Stromal cell of bone marrow (primary cell): ENCODE measurements at places on chromosomes 4 and X.

DNA sequence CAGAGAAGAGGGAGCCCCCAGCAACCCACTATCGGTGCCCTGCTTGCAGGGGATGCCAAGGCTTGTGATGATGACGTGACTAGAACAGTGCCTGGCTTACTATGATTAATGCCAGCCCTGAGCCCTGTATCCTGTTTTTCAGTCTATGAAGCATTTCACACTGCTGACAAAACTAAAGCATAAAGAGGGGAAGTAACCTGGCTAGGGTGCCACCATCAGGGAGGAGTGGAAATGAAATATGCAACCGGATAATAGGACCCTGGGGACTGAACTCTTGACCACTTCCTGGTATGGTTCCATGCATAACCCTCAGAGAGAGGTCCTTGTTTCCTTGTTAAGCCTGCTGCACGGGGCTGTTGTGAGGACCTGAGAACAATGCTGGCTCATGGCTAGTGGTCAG is 50.3 kb downstream of the MED28 start:
- peak; percentile 3 for DNase-seq

GRCh38 chrX:97229318-97229717 is 345.6 kb downstream of the RPA4 start:
- DNase-seq, result no peak

- no peak for DNase-seq
These were observed 84.5 kb upstream of the NKX1-1 start for GRCh38 chr4:1490654-1491327.

DNA sequence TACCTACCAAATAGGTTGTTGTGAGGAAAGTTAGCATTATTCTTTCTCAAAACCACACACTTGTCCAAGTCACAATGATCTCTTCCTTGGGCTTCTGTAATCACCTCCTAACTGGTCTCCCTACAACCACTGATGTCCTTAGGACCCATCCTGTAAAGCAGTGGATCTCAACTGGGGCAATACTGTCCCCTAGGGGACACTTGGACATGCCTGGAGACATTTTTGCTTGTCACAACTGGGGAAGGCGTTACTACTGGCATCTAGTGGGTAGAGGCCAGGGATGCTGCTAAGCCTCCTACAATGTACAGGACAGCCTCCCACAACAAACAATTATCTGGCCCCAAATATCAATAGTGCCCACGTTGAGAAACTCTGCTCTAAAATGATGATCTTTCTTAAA is 118.7 kb upstream of the AP1S2 start:
- DNase-seq, result no peak

GRCh38 chr4:14528918-14529317 is 473.4 kb upstream of the CPEB2 start:
- no peak for DNase-seq

DNA sequence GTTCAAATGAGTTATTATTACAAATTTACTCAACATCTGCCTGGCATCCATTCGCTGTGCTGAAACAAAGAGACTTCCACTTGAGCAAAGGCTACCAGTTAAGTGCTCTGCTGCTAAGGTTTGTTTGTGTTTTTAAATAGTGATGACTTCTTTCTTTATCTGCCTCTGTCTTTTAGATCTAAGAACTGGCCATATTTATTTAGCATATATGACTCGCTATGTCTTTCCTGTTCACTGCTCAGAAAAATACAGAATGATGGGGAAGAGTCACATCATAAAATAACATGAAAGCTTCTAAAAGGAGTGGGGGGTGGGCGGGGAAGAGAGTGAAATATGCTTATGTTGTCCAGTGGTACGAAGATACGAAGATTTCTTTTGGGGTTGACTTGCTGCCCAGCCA is 322.2 kb downstream of the GPAT3 start:
- no peak for DNase-seq

DNA sequence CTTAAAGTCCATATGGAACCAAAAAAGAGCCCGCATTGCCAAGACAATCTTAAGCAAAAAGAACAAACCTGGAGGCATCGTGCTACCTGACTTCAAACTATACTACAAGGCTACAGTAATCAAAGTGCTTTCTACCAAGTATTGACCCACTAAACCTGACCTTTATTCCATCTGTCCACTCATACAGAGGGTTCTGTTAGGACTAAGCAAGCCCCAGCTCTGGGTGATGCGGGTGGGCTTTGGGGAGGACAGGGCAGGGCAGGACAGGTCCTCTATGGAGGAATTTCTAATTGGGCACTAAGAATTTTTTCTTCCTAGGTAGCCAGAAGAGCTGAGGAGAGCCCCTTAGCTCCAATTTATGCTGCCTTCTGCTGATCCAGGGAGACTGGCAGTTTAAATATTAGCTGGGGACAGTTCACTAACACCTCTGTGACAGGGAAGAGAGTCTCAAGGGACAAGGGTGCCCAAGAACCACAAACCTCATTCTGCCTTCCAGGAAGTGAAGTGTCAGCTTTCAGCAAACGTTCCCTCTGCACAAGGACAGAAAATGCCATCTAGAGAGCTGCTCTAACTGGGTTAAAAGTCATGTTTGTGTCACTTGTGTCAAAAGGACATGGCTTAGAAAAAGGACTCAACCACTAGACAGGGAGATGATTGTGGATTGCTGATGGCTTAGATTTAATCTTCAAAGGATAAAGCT is 143.2 kb downstream of the KIT start:
- no peak for DNase-seq

GRCh38 chr4:183766140-183766539 is 107.0 kb downstream of the TRAPPC11 start:
- no peak for DNase-seq

DNA sequence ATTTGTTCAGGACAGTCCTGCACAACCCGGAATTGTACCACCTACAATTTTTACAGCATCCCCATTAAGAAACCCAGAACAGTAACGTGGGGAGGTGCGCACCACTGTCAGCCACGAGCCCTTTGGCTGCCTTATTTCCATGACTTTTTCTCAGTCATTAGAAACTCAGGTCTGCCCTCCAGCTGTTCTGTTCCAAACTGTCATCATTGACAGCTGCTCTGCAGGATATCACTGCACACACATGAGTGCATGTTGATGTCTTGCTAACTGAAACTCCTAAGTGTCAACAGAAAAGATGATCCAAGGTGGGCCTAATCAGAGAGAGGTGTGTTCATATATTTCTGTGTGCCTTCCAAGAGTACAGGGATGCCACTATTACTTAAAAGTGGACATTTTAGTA is 123.4 kb downstream of the PARM1 start:
- no peak for DNase-seq

DNA sequence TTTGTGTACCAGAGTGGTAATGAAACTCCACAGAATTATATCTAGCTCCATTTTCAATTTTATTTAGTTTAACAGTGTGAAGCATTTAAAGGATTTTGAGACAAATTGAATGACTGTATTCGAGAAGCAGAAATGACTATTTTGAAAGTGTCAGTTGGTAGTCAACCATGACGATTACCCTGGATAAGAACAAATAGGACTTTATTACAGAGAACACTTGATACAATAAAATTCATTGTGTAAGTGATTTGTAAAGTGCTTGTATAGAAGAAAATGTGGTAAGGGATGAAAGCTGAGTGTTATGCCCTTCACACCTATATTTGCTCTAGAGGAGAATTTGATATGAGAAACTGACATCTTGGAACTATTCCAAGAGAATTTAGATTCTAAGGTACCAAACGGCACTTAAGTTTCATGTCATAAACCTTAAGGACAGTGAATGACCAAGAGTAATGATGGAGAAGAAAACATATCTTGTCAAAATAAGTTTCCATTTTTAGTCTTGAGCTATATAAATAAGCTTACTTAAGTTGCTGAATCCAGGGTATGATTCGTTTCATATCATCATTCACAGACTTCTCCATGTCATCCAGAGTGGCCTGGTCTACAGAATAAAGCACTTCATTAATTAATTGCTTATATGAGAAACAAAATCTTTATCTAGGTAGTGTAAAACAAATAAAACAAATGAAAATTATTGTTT is 34.6 kb downstream of the MED14 start:
- no peak for DNase-seq

- DNase-seq, result no peak
These were observed 3.3 kb downstream of the STK32B start for GRCh38 chr4:5054532-5054931.

GRCh38 chr4:19095491-19096046 is 1074.0 kb upstream of the LCORL start:
- no peak for DNase-seq

DNA sequence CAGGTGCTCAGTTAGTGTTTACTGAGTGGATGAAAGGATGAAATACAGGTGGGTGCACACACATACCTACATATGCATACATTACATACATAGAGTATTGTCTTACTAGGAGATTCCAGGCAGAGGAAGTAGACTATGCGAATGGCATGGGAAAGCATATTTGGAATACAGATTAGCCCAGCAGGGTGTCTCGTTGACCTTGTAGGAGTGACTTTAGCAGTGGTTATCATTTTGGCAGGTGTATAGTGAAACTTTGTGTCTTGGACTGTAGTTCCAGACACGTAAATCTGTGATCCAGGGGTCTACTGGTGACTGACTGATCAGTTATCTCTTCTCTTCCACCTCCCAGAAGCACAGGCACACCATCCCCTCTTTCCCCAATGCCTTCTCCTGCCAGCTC is 86.3 kb downstream of the KLHL8 start:
- no peak for DNase-seq

GRCh38 chr4:105797225-105797624 is 88.6 kb downstream of the GSTCD start:
- DNase-seq, result no peak

- DNase-seq, result no peak
These were observed 65.3 kb upstream of the WDR1 start for GRCh38 chr4:10181745-10182445.

DNA sequence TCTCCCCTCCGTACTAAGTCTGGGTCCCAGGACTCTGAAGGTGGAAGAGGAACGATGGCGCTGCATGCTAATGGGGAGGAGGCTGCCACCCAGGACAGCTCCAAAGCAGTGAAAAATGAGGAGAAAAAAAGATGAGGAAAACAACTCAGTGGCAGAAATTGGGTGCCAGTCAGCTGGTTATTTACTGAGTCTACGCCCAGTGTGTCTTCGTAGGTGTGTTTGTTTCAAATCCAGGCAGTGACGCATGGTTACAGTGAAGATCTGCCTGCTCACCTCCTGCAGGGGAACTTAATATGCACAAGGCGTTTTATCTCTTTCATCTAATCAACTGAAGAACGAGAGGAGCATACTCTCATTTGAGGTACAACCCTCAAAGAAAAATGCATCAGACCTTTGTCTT is 70.9 kb upstream of the FBXW7 start:
- DNase-seq, result no peak

GRCh38 chrX:48487362-48487798 is 11.4 kb downstream of the FTSJ1 start:
- peak; percentile 50 for DNase-seq

GRCh38 chr4:168787801-168788595 is 222.1 kb downstream of the CBR4 start:
- DNase-seq, result no peak

DNA sequence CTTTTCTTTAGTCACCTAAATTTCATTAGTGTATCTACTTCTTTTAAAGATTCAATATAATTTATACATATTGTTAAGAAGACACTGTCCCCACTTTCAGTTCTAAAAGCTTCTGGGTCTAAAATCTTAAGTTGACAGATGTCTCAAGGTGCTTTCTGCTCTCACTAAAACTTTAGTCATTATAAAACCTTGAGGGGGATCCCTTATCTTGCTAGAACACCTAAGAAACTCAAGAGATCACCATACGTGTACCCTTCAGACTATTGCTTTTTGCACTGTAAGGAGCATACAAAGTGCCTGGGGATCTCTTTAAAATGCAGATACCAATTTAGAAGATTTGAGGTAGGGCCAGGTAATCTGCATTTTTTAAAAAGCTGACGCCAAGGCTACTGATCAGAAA is 30.1 kb downstream of the CYBB start:
- no peak for DNase-seq

DNA sequence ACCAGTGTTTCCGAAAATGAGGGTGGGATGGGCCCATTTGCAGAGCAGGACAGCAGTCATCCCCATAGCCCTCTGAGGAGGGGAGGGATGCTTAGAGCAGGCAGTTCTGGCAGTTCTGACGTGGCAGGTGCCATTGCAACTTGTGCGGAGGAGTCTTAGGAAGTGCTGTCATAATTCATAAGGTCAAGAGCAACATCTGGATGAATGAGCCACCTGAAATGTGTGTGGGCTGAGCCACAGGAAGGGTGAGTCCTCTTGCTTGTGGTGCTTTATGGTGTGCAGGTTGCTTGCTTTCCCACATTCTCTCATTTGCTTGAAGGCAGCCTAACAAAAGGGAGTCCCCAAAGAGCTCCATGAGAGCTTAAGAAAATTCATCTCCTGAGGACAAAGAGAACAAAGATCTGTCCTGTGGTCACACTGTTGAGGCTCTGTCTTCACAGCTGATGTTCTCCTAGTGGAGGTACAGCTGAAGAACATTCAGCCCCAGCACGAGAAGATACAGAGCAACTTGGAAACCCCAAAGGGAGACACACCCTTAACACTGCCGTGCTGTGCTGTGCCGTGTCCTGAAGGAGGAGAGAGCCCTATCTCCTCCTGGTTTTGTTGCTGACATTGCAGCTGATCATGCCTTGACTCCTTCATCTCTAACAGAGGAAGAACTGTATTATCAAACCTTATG is 60.3 kb downstream of the DLG3 start:
- no peak for DNase-seq

DNA sequence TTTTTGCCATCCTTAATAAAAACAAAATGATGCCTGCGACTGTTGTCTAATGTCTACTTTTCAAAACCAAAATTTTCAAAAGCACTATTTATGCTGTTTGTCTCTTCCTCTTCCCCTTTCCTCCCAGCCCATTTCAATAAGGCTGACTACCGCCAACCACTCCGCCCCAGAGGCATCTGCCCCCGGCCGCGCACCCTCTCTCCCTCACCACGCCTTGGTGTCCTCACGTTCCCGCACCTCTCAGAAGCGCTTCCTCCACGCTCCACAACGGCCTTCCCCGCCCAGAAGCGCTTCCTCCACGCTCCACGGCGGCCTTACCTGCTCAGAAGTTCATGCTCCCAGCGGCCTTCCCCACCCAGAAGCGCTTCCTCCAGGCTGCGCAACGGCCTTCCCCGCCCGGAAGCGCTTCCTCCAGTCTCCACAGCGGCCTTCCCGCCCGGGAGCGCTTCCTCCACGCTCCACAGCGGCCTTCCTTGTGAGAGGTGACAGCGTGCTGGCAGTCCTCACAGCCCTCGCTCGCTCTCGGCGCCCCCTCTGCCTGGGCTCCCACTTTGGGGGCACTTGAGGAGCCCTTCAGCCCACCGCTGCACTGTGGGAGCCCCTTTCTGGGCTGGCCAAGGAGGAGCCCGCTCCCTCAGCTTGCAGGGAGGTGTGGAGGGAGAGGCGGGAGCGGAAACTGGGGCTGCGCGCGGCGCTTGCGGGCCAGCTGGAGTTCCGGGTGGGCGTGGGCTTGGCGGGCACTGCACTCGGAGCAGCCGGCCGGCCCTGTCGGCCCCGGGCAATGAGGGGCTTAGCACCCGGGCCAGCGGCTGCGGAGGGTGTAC is 490.4 kb upstream of the ZFP42 start:
- DNase-seq, result no peak

GRCh38 chr4:119031218-119031617 is 104.4 kb upstream of the MYOZ2 start:
- no peak for DNase-seq
